SHP77 treated with DMSO at 0.1 percent for 48 hours (cell line): ENCODE measurements at places on chromosomes 2 and 18.

DNA sequence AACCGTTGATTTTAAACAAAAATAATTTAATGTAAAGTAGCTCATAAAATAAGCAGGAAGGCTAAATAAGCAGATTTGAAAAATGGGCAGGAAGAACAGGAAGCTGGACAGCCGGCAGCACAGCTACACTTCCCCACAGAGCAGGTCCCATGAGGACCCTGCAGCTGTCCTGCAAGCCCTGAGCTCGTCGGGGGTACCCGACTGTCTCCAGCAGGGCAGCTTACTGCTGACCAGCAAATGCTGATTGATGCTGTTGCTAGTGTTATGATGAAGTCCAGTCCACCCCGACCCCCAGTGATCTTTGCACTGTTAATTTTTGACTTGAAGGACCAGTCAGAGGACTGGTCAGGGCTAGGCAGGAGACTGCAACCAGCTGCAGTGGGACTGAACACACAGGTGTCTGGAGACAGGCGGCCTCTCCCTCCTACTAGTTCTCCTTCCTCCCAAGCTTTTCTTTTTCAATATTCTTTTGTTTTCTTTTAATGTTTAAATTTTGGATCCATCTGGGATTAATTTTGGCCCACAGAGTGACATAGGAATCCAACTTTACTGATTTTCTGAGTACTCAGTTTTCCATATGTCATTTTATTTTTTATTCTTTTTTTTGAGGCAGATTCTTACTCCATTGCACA is 27.7 kb downstream of the POLE4 start:
- no peak for DNase-seq

GRCh38 chr2:201450954-201451291 is 335 bp downstream of the TRAK2 start:
- no peak for DNase-seq

- peak; percentile 34 for DNase-seq
These were observed 158.3 kb downstream of the MTX2 start for GRCh38 chr2:176427549-176427948.

DNA sequence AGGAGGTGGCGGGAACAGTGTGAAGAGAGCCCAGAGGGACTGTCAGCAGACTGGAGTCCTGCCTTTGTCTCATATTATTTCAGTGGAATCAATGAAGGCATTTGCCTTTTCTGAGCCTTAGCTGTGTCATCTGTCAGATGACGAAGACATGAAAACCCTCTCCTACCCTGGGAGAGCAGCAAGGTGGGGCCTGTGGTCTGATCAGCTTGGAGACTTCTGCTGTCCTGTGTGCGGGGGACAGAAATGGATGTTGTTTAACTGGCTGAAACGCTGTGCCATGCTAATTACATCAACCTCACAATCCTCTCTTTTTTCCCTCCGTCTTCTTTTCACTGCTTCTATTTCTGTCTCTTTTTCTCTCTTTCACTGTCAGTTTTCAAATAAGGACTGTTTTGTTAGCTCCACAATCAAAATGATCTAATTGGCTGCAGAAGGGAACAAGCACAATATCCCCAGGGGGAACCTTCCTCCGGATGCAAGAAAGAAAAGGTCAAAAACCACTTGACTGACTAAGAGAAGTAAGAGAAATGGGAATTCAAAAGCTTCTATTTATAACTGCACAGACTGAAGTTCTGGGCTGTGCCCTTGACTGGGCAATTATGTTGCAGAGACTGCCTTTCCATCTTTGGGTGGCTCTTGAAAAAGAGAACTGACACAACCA is 340.1 kb downstream of the CLIP4 start:
- DNase-seq, result no peak

DNA sequence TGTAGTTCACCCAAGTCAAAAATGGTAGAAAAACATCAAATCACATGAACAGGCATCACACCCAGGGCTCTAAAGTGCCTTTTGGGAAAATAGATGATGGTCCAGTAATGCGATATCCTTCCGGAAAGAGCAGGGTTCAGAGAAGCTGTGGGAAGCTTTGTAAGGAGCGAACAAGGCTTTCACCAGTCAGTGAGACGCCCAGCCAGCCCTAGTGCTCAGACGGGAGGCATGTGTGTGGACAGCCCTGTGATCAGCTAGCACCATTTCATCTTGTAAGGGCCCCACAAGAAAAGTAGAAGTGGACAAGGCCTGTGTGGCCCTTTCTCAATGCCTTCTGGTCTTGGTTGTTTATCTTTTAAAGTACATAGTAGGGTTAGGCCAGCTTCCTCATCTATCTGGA is 76.1 kb downstream of the SMIM21 start:
- DNase-seq, result no peak

GRCh38 chr2:3476321-3476984 is 42.9 kb downstream of the ADI1 start:
- DNase-seq, result no peak

DNA sequence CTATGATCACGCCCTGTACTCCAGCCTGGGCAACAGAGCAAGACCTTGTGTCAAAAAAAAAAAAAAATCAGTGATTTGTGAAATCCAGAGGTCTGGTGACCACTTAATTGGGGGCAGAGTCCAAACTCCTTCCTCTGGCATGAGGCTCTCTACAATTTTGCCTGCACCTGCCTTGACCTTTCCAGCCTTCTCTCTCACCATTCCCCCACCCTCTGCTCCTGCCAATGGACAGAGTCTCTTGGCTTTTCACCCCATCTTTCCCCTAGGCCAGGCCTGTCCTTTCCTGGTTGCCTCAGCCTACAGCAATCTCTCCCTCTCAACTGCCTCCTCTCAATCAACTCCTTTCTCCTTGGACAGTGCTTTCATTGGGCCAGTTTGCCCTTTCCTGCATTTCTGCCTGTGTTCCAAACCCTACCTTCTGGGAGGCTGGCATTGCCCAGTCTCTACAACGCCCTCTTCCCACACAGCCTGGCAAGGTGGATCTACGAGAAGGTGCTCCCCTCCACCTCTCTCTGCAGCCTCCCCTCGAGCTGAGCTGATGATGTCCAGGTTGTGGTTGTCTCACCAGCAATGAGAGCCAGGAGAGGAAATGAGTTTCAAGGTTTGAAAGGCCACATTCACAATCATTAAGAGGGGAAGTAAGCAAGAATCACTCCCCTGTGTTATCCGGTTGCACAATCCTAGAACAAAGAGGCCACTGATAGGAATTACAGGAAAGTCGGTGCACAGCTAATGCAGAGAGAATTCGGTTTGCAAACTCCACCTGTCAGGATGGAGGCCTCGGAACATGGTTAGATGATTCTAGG is 39.5 kb upstream of the NPAS2 start:
- no peak for DNase-seq

DNA sequence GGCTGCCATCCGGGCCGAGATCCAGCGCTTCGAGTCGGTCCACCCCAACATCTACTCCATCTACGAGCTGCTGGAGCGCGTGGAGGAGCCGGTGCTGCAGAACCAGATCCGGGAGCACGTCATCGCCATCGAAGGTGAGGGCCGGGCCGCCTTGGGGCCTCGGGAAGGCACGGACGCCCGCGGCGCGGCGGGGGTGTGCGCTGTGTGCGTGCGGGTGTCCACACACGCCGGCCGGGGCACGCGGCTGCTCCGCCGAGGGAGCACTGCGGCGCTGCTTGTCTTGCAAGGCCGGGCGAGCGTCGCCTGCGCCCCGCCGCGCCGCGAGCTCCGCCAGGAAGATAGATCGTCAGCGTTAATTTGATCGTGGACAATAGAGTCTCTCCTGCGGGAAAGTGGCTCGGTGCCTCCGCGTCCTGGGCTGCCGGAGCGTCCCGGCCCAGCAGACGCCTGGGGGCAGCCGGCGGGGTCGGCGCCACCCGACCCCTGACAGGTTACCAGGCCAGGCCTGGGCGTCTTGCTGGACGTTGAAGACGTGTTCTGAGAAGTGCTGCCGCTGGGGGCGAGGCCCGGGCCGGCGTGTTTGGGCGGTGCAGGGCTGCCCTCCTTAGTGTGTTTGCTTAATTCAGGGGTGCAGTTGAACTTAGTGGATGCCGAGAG is 1.0 kb downstream of the AGAP1 start:
- no peak for DNase-seq

DNA sequence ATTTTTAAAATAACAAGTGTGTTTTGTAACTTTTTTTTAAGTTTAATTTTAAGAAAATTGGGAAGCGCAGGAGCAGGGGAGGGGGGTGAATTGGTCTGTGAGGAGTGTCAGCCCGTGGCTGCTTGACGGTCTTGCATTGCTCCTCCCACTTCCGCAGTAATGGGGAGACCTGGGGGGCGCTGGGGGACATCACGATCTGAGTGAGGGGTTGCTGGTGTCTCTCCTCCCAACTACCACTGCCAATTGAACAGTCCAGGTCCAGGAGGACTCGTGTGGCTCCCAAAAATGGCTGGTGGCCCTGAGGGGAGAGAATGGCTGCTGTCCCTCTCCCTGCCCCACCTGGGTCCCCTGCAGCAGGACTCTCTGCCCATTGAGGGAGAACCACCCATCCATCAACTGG is 57.4 kb upstream of the SMAD7 start:
- no peak for DNase-seq

GRCh38 chr2:237290261-237290660 is 123.7 kb downstream of the COL6A3 start:
- no peak for DNase-seq
